ENCODE measurements at places on chromosomes 1 and 21.

DNA sequence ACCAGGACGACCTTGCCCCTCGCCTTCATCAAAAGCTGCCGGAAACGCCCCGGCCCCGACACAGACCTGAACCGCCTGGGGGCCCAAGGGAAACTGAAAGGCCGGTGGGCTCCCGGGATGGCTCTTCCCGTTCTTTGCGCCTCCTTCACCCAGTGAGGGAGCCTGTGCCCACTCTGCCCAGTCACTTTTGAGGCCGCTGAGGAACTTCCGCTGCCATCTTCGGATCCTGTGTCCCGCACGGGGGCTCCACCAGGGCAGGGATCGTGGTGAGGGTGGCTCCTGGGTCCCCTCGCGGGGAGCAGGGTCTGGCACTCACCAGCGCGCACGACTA is 104.0 kb downstream of the PPIAL4G start:
- DNase-seq: no peak

- DNase-seq: no peak
Measured at GRCh38 chr21:42155045-42155855, 63.7 kb upstream of the ABCG1 start.

- no peak for DNase-seq
Measured at GRCh38 chr1:12126781-12127180, 40.0 kb upstream of the TNFRSF1B start.

DNA sequence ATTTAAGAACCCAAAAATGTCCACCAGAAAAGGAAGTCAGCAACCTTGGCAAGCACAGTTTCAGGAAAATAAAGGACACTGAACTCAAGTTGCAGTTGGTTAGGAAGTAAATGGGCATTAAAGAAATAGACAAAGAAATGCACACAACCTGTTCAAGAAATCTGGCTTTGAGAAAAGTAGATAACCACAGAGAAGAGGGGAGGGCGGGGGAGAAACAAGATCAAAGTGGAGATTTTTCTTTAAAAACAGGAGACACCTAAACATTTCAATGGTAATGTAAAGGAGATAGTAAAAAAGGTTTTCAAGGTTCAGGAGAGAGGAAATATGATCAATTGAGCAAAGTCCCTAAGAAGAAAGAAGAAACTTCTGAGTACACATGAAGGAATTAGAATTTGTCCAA is 29.1 kb downstream of the SYDE2 start:
- no peak for DNase-seq

- DNase-seq: no peak
Measured at GRCh38 chr1:116713474-116713873, 40.8 kb upstream of the CD2 start.

- DNase-seq: no peak
Measured at GRCh38 chr1:70140343-70140742, 65.0 kb downstream of the LRRC40 start.

DNA sequence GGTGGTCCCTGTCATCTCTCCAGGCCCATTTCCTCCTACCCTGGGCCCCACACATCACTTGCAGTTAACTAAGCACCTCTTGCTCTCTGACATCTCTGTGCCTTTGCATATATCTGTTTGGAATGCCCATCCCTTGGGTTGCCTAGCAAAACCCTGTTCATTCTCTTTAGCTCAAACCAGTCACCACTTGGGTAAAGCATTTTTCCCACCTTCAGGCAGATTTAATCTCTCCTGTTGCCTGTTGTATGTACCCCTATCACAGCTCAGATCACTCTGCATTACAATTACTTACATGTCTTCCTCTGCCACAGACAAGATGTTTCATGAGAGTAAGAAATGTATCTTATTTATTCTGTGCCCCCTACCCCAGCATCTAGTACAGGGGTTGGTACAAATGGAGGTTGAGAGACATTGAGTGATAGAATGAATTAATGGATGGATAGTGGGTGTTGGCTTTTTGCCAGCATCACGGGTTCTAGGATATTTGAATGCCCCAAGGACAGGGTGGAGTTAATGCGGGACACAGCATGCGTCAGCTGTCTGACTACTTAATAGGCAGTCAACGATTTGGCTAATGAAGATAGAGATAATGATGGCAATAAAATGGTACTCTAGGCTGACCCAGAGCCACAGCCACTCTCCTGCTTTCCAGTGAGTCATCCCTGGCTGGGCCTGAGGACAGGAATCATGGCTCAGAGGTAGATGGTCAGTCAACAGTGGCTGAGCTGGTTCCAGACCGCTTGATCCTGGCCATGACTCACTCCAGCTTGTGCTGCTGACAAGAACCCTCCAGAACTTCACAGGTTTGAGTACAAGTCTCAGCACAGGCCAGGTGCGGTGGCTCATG is 6.5 kb downstream of the NR0B2 start:
- DNase-seq: no peak

DNA sequence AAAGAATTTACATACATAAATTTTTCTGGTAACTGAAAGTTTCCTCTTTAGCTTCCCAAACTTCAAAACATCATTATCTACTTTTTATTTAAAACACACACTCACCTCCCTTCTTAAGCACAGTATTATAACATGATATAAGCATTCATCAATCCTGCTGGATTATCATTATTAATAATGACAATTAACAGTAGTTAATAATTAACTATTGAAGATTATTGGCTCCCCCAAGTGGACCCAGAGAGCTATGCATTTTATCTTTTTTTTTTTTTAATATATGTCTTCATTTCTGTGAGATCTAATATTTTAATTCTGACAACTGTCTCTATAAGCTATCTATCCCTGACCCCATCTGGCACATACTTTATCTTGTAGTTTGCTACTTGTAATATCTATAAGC is 252.1 kb upstream of the CACYBP start:
- DNase-seq: no peak

DNA sequence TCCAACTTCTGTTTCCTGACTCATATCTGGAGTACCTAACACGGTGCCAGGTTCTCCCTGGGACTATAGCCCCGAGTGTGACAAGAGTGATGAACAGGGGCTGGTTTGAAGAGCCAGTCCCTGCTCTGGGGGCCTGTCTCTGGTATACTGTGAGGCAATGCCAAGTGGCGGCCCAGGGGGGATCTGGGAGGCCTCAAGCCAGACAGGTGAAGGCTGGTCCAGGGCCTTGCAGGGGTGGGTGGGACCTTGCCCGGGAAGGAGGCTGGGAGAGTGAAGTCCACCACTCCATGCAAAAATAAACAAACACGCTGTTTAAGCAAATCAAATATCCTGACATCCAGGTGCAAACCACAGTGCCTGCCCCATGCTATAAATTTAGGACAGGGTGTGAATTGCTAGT is 6.8 kb upstream of the PLXNA2 start:
- DNase-seq: no peak

DNA sequence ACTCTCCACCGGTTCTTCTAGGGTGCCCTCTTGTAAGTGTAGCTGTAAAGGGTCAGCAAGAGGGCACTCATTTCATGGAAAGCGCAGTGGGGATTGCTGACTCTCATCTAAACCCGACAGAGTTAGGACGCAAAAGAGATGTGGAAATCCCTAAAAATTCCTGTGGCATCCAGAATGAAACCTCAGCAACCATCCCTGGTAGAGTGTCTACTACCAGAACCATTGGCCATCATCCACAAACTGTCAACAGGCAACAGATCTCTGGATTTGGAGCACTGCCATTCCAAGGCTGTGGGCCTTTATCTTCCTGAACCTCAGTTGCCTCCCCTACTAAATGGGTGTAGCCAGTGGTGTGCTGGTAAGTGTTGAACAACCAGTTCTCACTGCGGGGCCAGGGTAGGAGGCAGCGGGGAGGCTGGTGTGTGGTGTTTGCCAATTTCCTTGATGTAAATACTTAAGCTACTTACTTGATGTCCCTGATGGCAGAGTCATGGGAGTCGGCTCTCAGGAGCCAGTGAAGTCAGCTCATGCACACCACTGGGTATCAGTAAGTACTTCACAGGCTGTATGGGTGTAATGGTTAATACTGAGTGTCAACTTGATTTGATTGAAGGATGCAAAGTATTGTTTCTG is 195.8 kb downstream of the KAZN start:
- DNase-seq: no peak

- DNase-seq: no peak
Measured at GRCh38 chr1:186482661-186483255, 21.8 kb upstream of the PDC start.

- no peak for DNase-seq
Measured at GRCh38 chr21:32256873-32257620, 21.8 kb downstream of the MIS18A start.

DNA sequence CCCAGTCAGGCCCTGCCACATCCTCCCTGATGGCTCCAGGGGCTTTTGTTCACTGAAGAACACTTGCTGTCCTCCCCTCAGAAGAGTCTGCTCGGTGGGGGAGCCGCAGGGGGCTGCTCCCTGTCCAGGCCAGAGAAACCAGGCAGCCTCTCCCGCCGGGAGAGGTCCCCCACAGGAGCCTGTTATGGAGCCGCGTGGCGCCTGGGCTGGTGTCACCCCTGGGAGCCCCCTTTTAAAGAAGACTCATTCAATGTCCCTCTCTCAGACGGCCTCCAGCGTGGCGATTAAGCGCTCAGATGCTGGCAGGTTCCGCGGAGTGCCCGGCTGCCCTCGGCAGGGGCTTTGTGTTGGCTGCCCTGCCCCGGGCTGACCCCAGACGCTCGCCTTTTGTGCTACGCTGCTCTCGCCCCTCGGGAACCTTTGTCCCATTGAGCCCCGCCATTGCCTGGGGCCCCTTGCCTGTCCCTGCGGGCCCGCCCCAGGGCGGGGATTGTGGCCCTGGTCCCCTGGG is 43.1 kb downstream of the SKI start:
- DNase-seq: no peak

DNA sequence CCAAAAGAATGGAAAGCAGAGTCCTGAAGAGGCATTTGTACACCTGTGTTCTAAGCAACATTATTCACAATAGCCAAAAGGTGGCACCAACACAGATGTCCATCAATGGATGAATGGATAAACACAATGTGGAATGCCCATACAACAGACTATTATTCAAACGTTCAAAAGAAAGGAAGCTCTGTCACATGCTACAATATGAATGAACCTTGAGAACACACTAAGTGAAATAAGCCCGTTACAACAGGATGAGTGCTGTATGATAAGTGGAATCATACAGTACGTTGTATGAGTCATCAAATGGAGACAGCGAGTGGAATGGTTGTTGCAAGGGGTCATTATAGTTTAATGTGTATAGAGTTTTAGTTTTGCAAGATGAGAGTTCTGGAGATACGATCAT is 80.1 kb downstream of the SH3BGR start:
- no peak for DNase-seq

DNA sequence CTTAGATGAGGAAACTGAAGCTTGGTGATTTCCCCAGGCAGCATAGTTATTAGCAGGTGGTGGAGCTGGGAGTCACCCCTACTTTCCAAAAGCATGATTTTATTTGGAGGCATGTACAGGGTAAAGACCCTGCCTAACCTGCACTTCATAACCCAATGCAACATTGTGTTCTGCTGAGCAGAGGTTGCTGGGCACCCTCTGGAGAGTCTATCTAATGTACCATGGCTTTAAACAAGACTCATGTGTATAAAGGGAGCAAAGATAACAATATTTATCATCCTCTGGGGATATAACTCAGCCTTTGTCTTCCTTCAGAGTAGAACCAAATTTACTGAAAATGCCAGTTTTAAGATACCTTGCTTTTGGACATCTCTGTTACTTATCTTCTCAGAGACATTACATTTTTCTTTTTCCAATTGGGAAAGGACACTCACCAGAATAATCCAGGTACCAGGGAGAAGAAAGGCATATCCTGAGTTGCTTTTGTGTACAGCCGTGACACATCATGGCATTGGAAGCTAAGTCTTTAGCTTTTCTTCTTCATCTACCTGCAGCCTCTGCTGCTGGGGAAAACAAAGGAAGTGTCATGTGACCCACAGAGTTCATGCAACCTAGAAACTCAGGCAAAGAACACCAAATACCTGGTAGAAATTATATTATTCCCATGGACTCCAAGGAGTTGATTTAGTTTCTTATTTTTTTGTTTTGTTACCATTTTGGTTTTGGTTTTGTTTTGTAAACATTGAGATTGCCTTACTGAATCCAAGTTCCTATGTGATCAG is 39.6 kb downstream of the ELAVL4 start:
- DNase-seq: no peak

DNA sequence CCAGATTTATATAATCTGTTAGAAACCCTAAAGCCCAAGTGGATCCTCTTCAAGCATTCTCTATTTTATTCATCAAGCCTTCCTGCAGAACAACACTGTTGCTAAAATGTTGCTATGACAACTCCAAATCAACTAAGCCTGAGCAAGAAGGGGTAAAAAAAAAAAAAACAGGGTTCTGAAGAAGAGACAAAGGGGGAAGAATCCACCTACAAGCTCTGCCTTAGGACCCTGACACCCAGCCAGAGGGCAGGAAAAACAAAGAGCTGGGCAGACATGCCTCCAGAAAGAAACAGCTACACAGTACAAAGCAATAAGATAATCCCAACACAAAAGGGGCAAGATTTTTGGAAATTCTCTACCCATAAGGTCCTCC is 1.3 kb downstream of the USF1 start:
- DNase-seq: no peak

DNA sequence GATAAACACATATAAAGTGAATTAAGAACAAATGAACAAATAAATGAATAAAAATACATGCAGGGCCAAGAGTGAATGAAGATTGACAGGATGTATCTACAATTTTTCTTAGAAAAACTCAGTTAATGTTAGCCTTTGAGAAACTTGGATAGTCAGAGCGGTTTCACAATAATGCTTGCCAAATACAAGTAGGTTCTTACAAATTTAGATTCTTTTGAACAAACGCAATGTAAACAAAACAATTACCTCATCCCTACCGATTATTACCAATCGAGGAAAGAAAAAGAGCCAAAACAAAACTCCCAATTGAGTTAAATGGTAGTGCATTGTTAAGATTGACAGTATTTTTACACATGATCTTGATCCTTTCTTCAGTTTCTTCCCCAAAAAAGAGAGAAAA is 176.9 kb upstream of the DEPDC1 start:
- DNase-seq: no peak

GRCh38 chr1:6859415-6860343 is 74.4 kb downstream of the CAMTA1 start:
- no peak for DNase-seq

DNA sequence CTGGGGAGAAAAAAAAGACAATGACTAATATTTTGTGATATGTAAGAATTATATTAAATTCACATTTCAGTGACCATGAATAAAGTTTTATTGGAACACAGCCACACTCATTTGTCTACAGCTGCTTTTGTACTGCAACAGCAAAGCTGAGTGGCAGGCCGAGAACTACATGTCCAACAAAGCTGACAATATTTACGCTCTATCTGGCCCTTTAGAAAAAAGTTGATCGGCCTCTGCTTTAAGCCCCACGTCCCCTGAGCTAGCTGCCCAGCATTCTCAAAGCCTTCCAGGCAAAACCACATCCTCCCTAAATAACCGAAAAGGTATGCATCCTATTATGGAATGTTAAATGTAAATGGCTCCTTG is 8.6 kb downstream of the SLC2A1 start:
- no peak for DNase-seq

Data from activated CD4-positive, alpha-beta T cell treated with anti-CD3 and anti-CD28 coated beads for 4 hours (primary cell).